ENCODE measurements at places on chromosomes 5 and 9. TPM values are rescaled to one million over a fixed set of nuclear protein-coding genes. Genes with fewer than 3 reads are reported as not detected.

The PRLR gene
- total RNA-seq = 0.02 TPM

The PAPPA gene
- 30.6 TPM for total RNA-seq

The UHRF2 gene
- total RNA-seq = 25.2 TPM

The MAT2B gene
- 43.9 TPM for total RNA-seq

The SV2C gene
- not detected for total RNA-seq

The NUTM2F gene
- not detected for total RNA-seq

The GFI1B gene
- total RNA-seq = 0.17 TPM

The PARP8 gene
- 0.07 TPM for total RNA-seq

The AMACR gene
- total RNA-seq = 15.8 TPM

The GABRA6 gene
- total RNA-seq = not detected

The CDC20B gene
- total RNA-seq = 0.09 TPM

The ALDH1A1 gene
- total RNA-seq = 5,926 TPM

The CORO2A gene
- total RNA-seq = 1.1 TPM

The AHRR gene
- 3.8 TPM for total RNA-seq

The CDH9 gene
- total RNA-seq = not detected

The IL33 gene
- 0.23 TPM for total RNA-seq

The ADRA1B gene
- total RNA-seq = 20.0 TPM

The WDR38 gene
- total RNA-seq = 0.12 TPM

The TMEM252 gene
- total RNA-seq = not detected

The SLC34A1 gene
- total RNA-seq = not detected

The NR5A1 gene
- total RNA-seq = 0.15 TPM

The MARCOL gene
- not detected for total RNA-seq

The GABRA1 gene
- not detected for total RNA-seq

The CLIC3 gene
- 5.2 TPM for total RNA-seq
